ENCODE measurements at places on chromosomes 1 and 21.

DNA sequence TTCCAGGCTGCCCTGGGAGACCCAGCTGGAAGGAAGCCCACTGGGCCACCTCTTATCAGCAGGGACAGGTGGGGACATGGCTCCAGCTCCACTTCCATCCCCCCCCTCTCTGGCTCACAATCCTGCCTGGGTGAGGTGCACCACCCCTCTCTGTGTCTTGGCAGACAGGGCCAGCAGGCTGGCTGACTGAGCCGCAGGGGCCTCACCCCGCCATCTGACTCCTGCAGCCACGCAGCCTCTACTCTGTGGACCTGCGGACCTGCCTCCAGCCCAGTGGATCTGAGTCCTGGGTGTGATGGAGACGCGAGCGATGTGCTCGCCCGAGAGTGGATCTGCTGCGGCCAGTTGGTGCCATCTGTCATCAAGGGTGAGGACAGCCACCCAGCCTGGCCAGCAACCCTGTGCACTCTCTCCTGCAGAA lies 30.1 kb downstream of the RCC2 start:
- no peak for DNase-seq

- DNase-seq: no peak
Observed at GRCh38 chr1:94755675-94756074, 64.5 kb upstream of the SLC44A3 start.

GRCh38 chr1:231124746-231125145 lies 37.1 kb upstream of the TRIM67 start:
- no peak for DNase-seq

DNA sequence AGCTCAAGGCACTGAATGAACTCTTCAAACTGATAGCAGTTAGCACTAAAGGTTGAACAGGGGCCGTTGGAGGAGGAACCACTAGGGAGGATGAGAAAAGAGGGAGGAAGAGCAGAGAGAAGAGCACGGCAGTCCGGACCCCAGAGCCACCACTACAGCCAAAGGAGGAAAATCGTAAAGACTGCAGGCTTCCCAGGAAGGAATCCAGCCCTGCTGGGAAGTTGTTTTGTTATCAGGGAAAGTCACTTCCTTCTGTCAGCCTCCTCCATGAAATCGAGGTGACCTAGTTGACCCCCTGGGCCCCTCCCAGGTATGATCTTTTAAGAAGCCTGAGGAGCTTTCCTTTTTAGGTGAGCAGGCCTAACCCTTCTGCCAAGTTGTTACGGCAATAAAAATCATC lies 88.2 kb downstream of the PBX1 start:
- no peak for DNase-seq

- no peak for DNase-seq
Observed at GRCh38 chr1:18358600-18358999, 122.1 kb upstream of the KLHDC7A start.

DNA sequence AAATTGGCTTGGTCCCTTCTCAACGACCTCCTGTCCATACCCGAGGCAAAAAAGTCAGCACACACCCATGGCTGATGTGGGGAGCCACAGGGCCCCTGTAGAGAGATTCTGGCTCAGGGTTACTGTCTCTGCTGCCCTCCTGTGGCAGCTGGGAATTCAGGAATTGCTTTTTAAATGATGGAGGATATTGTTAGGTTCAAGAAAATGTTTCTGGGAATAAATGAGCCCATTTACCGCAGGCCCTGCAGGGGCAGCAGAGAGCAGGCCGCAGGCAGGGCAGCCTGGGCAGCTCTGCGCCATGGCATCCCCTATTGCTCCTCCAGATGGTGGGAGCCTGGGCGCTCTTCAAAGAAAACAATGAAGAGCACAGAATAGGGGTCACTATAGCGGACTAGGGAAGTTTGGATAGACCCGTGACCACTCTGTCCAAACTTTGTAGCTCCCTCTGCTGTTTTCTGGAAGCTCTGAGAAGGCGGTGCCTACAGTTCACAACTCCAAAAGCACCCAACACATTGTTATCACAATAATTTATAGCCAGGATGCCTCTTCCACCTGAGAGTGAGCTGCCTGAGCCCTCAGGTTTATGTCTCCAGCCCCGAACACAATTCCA lies 201.1 kb downstream of the BACH1 start:
- peak; percentile 46 for DNase-seq

DNA sequence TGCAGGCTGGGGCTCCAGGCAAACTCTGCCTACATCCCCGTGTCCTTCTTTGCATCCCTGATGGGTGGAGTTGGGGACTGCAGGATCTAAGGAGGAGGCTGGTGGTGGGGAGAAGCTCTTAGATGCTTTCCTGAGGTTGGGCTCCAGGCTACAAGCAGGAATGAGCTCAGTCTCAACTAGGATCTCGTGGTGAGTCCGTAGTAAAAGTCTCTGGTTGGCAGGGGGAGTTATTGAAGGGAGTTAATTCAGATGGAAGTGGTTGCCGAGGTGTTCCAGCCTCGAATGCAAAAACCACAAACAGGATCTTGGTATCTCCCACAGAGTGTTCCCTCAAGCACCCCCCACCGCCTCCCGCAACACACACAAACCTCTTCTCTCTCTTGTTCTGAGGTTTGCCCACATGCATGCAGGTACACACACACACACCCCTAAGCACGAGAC lies 35.0 kb downstream of the TMCC2 start:
- no peak for DNase-seq

Data from bronchial epithelial cell (primary cell).